ENCODE measurements at places on chromosomes 7 and 10. TPM values are rescaled to one million over a fixed set of nuclear protein-coding genes. Genes with fewer than 3 reads are reported as not detected.

DNA sequence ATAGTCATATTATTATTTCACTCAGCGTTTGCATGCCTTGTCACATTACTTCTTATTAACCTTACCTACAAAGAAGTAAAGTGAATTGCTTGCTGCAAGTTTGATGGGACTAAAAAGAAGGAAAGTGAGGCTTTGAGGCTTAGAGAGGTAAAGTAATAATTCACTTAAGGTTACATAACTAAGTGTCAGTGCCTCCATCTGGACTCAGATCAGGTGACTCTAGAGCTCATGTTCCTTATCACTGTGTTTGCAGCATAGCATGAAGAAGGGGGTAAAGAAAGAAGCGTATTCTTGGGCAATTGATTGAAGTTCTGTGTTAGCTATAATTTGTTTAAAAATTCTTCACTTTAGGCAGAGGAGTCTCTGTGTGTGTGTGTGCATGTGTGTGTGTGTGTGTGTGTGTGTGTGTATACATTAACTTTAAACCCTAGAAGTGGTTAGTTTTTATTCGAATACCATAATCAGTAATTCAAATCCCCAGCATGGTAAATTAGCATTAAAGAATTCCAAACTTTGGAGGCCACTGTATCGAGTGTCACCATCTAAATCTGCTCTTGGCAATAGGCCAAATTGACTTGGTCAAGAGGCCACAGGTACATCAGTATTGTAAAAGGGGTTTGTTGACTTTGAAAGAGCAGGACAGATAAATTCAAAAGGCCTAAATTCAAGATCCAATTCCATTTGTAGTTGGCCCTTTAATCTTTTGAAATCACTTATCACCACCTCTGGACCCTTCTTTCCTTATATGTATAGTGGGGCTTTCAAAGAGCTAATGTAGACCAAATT, 2.2 kb upstream of the PON3 start:
- DNase-seq: no peak

- no peak for DNase-seq
Measured at GRCh38 chr7:24129597-24129996, 154.4 kb upstream of the NPY start.

The VAX1 gene
- total RNA-seq: not detected

DNA sequence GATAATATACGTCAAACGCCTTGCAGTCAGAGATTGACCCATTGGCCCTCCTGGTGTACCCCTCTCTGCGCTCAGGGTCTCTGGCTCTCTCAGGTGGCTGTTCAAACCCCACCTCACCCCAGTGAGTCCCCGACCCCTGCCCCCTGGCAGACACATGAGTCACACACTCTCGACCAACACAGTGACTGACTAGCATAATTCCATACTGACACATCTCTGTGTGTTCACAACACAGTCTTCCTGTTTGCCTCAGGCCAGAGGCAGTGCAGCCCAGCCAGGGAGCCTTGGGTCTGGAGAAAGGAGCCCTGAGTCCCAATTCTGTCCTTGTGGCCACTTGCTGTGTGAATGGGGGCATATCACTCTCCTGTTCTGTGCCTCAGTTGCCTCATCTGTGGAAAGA, 40.1 kb downstream of the PALD1 start:
- no peak for DNase-seq

DNA sequence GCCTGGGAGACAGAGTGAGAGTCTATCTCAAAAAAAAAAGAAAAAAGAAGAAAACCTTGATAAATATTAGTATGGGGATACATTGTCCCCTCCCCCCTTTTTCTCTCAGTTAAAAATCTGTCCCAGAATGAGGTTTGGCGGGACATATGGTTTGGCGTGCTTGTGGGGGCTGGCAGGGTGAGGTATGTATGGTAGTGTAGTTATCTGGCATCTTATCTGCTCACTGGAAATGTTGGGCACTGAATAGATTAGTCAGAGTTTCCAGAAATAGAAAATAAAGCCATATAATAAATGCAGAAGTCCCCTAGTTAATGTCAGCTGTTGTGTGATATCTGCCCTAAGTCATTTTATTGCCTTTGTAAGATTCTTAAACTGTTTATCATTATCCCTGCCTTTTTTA, 397.5 kb upstream of the GALNT17 start:
- DNase-seq: peak; percentile 42

The AKR1C8 gene
- total RNA-seq: not detected

DNA sequence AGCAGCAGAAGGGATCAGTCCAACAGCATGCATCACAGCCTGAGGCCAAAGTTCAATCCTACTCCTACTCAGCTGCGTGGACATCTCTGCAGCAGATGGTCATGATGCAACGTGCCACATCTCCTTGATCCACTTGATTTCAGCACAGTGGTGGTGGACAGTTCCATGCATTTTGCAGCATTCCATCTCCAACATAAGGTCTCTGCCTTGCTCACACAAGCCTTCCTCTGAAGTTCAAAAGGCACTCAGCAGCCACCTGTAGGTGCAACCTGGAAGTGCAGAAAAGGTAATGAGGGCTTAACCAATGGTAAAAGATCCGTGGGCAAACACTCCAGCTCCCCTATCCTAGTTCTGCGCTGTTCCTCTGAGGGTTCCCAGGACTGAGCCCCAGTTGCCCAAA, 57.5 kb upstream of the CHCHD3 start:
- peak; percentile 50 for DNase-seq

GRCh38 chr7:46752881-46753366, 829.0 kb downstream of the TNS3 start:
- DNase-seq: peak; percentile 75

DNA sequence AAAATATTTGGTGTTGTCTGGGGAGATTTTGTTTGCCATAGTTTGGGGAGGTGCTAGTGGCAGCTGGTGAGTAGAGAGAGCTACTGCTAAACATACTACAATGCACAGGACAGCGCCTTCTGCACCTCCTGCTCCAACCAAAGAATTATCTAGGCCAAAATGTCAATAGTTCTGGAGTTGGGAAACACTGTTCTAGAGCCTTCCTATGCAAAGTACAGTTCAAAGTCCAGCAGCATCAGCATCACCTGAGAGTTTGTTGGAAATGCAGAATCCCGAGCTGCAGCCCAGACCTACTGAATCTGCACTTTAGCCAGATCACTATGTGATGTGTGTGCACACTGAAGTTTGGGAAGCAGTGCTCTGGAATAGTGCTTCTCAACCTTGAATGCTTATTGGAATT, 290.7 kb downstream of the TCF7L2 start:
- no peak for DNase-seq

The PPP1R17 gene
- not detected for total RNA-seq

The PLAU gene
- 21.6 TPM for total RNA-seq

The ADCK2 gene
- total RNA-seq: 14.1 TPM

DNA sequence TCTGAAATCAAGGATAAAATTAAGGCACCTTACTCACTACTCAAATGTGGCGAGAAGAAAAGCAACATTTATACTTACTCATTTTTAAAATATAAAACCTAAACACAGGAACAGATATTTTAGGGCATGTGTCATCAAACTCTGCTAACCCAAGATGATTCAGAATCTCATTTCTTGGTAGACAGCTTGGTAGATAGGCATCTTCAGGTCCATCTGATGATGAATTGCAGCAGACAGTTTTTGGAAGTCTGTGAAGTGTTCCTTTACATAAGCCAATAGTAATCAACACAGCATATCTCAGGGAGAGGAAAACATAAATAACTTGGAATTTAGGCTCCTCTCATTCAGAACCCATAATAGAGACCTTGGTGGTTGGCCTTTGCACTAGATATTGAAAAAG, 3.4 kb downstream of the HIPK2 start:
- peak; percentile 75 for DNase-seq

DNA sequence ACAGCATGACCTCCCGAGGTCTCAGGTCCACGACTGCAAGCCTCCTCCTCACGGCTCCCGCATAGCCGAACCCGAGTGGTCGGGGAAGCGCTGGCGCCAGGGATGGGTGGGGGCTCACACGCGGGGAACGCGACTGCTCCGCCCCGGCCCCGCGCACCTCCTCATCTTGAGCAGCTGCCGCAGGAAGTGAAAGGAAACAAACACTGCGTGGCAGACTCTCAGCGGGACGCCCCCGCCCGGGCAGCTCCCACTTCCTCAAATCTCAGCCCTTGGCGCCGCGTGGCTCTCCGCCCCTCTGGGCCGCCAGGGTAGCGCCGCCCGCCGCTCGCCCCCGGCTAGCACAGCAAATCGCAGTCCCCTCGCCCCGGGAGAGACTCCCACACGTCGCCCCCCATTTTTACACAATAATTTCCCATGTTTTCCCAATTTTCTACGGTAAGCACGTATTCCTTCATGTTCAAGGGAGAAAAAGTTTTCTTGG, at the start of gene TMEM243:
TMEM243 (minus strand) TSS at position 188 of the 481 bp plus-strand sequence. CDS start 229 bp downstream, outside the sequence.
- DNase-seq: peak; percentile 64

The ASCC1 gene
- total RNA-seq: 44.4 TPM

GRCh38 chr10:8056871-8057331, 2.4 kb downstream of the GATA3 start:
- DNase-seq: no peak

GRCh38 chr10:129712000-129712399, 245.0 kb downstream of the MGMT start:
- DNase-seq: no peak

GRCh38 chr10:121617176-121617575, 18.9 kb upstream of the FGFR2 start:
- DNase-seq: no peak

The AKR1C1 gene
- 116 TPM for total RNA-seq

DNA sequence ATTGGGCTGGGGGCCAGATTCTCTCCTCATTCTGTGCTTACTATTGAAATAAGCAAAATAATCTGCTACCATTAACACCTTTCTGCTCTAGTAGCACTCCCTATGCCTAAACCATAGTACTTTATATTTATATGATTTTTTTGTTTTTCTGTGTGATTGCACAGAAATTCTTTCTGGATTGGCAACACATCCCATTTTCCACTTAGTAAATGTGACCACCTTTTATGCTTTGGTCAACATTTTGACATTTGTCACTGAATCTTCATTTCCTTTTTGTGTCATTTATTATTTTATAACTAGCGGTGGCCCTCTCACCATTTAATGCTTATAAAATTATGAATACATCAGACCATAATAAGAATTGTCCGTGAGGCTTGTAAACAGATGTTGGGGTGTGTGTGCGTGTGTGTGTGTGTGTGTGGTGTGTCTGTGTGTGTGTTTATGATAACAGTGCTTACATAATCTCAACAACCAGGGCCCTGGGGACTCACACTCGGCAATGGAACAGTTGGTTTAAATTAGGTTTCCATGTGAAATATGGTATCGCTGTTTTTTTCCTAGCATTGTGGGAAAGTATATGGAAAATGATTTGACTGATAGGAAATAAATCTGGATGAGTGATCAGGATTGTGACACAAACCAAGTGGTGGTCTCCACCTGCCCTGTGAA, 138.9 kb downstream of the NOC3L start:
- DNase-seq: peak; percentile 7

GRCh38 chr10:8731121-8732095, 676.9 kb downstream of the GATA3 start:
- no peak for DNase-seq

The TMEM139 gene
- not detected for total RNA-seq

The SPRN gene
- total RNA-seq: 0.82 TPM

The ADGRA1 gene
- total RNA-seq: not detected

DNA sequence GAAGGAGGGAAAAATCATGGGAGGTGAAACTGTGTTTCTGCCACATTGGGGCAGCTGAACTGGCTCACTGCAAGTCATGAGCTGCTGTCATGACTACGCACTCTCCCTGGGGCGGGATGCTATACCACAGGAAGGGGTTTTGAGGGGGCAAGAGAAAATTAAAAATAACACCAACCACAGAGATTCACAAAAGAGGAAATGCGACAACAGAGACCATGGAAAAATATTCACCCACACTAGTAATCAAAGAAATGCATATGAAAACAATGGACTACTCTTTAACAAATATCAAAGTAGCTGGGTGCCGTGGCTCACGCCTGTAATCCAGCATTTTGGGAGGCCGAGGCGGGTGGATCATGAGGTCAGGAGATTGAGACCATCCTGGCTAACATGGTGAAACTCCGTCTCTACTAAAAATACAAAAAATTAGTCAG, 65.2 kb upstream of the TM9SF3 start:
- no peak for DNase-seq

DNA sequence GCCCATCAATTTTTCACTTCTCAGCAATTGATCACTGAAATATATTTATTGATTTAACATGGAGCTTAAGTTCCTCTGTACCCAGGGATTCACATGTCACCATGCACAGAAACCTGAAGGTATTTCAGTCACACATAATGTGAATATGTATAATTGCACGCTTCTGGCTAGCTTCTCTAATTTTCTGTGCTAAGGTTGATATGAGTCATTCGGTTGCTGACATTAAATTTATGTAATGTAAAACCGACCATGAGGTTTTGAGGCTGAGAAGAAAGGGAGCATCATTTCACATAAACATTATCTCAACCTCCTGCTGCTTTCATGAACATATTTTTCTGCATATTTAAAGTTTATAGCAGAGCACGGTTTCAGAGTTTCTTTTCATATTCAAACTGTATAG, 381.0 kb upstream of the TPK1 start:
- DNase-seq: no peak

- no peak for DNase-seq
Measured at GRCh38 chr7:1946025-1946772, 276.1 kb downstream of the ELFN1 start.

The PRPS1L1 gene
- total RNA-seq: not detected

The ASAH2 gene
- 1.5 TPM for total RNA-seq

GRCh38 chr7:99021941-99022560, 121.9 kb downstream of the SMURF1 start:
- peak; percentile 11 for DNase-seq

The FAM25C gene
- total RNA-seq: not detected

DNA sequence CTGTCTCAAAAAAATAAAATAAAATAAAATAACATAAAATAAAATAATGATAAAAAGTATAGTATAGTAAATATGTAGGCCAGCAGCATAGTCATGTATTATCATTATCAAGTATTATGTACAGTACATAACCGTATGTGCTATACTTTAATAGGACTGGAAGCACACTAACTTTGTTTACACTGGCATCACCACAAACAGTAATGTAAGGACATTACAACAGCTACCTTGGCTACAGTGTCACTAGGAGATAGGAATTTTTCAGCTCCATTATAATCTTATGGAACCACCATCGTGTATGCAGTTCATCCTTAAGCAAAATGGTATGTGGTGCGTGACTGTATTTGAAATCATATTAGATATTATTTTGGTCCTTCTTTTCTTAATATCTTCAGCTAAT, 1163.5 kb upstream of the LRRTM3 start:
- DNase-seq: no peak

DNA sequence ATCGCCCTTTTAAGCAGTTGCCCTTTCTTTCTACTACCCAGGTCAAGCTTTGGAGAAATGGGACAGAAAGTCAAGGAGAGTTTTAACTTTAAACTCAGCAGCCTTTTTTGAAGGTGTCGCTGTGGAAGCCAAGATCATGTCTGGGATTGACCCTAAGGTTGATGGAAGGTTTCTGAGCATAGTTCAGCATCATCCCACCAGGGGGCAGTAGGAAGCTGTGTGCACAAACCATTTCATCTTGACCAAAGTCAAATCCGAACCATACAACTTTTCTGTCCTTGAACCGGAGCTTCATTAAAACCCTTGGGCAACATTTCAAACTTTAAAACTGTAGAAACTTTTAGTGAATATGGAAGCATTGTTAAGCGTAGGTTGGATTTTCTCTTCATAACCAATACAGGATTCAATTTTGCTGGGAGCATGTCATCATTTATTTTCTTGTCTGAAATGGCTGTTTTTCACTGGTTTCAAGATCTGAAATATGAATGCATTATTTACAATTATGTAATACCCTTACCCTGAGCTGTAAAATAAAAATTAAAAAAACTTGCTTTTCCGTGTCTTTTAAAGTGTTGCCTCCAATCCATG, 214.4 kb upstream of the KIAA1217 start:
- DNase-seq: peak; percentile 70

Data from fibroblast of the aortic adventitia (primary cell).